ENCODE measurements at places on chromosomes 7 and 10. TPM values are rescaled to one million over a fixed set of nuclear protein-coding genes. Genes with fewer than 3 reads are reported as not detected.

DNA sequence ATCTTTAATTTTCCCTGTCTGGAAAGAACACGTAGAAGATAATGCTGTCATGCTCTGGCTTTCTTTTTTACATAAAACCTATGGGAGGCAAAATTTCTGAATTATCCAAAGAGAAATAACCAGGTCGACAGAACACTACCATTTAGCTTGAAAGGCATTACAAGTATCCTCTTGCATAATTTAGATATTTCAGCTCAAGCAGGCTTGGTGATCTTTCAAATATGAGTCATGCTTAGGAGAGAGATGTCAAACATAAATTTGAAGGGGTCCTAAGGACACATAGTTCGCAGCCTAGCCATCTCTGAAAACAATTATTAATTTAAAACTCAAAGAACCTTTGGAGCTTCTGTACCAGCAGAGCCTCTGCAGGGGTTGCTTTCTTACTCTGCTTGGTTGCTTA is 100.9 kb downstream of the FAS start:
- H3K4me1 ChIP-seq: no peaks in the 10 kb centered on the region
- DNase-seq: no peak
- H3K4me3 ChIP-seq: no peak overlapping the region
- H3K27me3 ChIP-seq: no peaks in the 10 kb centered on the region

DNA sequence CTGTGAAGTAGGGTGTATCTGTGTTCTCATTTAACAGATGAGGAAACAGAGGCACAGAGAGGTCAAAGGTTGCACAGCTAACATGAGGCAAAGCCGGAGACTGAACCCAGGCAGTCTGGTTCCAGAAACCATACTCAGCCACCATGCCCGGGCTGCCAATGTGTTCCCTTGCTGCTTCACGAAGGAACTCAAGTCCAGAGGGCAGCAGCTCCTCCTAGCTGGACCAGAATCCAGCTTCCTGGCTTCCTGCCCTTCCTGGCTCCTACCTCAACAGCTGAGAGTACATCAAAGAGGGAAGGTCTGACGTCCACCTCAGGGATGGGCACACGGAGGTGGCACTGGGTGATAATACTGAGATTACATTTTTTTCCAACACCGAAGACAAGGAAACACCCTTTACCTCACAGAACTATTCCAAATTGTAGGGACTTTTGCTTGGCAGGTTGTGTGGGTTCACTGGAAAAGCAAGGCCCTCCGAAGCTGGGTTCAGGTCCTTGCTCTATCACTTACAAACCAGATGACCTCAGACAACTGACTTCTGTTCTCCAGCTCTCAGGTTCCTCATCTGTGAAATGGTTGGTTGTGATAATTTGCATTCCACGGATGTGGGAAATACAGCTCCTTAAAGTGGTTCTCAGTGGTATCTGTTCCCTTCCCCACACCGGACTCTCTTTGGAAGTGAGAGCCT is 154.1 kb upstream of the ZMIZ1 start:
- H3K27ac ChIP-seq: no peak overlapping the region
- DNase-seq: no peak
- H3K4me1 ChIP-seq: no peaks in the 10 kb centered on the region
- no peak overlapping the region for H3K4me3 ChIP-seq
- no peaks in the 10 kb centered on the region for H3K36me3 ChIP-seq

DNA sequence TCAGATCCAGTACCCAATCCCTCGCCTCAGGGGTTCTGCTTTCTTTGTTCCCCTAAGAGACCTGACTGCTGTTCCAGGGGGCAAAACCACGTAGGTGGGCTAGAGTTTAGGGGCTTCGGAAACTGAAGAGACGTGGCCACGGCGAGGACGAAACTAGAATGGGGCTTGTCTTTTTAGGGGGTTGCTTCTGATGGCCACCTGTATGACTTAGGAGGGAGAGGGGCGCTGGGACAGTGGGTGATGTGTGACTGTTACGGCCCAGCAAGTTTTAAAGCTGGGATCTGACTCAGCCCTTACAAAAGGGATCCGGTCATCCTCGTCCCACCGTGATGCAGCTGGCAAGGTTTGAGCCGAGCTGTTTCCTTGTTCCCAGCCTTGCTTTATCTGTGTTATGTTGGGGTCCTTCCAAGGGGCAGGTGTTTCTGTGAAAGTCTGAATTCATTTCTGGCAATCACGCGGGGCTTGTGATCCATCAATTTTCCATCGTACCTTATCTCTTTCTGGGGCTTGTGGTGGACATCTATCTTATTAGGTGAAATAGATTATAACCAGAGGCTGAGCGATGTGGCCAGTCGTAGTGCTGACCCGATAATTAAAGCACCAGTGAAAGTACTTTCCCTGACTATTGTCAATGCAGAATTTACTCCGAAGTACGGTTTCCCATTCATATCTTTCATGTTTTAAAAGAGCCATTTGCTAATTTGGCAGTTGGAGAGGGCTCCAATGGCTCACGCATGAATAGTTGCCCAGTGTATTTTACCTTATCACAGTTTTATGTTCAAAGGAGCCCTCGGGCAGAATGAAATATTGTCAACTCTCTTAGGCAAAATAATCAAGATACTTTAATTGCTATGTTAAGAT is 830 bp downstream of the MET start:
- H3K27ac ChIP-seq: no peak overlapping the region
- H3K4me3 ChIP-seq: no peak overlapping the region
- H3K27me3 ChIP-seq: peaks cover 16% of the 10 kb centered on the region
- H3K36me3 ChIP-seq: no peaks in the 10 kb centered on the region

EPHB6 gene
- total RNA-seq: 76.2 TPM

OIT3 gene
- total RNA-seq: not detected

CYP26C1 gene
- total RNA-seq: 0.49 TPM

- no peaks in the 10 kb centered on the region for H3K27me3 ChIP-seq
- H3K4me3 ChIP-seq: no peak overlapping the region
- H3K4me1 ChIP-seq: no peaks in the 10 kb centered on the region
- H3K36me3 ChIP-seq: peaks cover 4% of the 10 kb centered on the region
- no peak for DNase-seq
- no peak overlapping the region for H3K27ac ChIP-seq
Observed at GRCh38 chr7:133051066-133051465, 30.8 kb downstream of the CHCHD3 start.

ODAD2 gene
- 0.33 TPM for total RNA-seq

DNA sequence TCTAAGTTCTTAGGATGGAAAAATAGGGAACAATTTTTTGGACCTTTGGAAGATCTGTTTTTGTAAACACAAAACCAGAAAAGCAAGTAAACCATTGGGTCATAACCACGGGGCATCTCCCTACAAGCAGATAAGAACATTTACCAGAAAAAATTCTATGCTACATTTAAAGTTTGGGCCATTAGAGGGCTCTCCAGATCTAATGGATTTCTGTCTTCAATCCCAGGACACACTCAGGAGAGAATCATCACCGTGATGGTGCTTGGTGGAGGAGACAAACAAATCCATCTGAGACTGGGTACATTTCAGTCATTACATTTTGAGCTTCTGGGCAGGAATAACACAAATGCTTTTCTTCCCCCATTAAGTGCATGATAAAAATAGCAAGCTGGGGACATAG is 178.4 kb upstream of the TARP start:
- no peak for DNase-seq
- no peaks in the 10 kb centered on the region for H3K4me1 ChIP-seq
- H3K27me3 ChIP-seq: no peaks in the 10 kb centered on the region
- H3K27ac ChIP-seq: no peak overlapping the region
- H3K36me3 ChIP-seq: no peaks in the 10 kb centered on the region

GRCh38 chr7:100568176-100568895 is 5.4 kb downstream of the SAP25 start:
- no peaks in the 10 kb centered on the region for H3K27me3 ChIP-seq
- H3K4me1 ChIP-seq: peaks cover 14% of the 10 kb centered on the region
- H3K36me3 ChIP-seq: peaks cover 21% of the 10 kb centered on the region
- no peak overlapping the region for H3K4me3 ChIP-seq

PRSS37 gene
- total RNA-seq: not detected

GPR26 gene
- not detected for total RNA-seq

GRCh38 chr7:36473454-36474282 is 84.0 kb downstream of the ANLN start:
- DNase-seq: no peak
- no peaks in the 10 kb centered on the region for H3K36me3 ChIP-seq
- no peak overlapping the region for H3K27ac ChIP-seq
- no peaks in the 10 kb centered on the region for H3K27me3 ChIP-seq
- H3K4me3 ChIP-seq: no peak overlapping the region

GRCh38 chr7:2663121-2663886 is 24.7 kb upstream of the AMZ1 start:
- DNase-seq: no peak
- no peak overlapping the region for H3K4me3 ChIP-seq
- H3K27me3 ChIP-seq: peaks cover 29% of the 10 kb centered on the region
- no peaks in the 10 kb centered on the region for H3K4me1 ChIP-seq
- H3K27ac ChIP-seq: no peak overlapping the region

- no peaks in the 10 kb centered on the region for H3K27me3 ChIP-seq
- no peak for DNase-seq
- no peaks in the 10 kb centered on the region for H3K4me1 ChIP-seq
- H3K27ac ChIP-seq: no peak overlapping the region
Observed at GRCh38 chr7:38070718-38071117, 107.3 kb upstream of the STARD3NL start.

PDK4 gene
- total RNA-seq: not detected

DNA sequence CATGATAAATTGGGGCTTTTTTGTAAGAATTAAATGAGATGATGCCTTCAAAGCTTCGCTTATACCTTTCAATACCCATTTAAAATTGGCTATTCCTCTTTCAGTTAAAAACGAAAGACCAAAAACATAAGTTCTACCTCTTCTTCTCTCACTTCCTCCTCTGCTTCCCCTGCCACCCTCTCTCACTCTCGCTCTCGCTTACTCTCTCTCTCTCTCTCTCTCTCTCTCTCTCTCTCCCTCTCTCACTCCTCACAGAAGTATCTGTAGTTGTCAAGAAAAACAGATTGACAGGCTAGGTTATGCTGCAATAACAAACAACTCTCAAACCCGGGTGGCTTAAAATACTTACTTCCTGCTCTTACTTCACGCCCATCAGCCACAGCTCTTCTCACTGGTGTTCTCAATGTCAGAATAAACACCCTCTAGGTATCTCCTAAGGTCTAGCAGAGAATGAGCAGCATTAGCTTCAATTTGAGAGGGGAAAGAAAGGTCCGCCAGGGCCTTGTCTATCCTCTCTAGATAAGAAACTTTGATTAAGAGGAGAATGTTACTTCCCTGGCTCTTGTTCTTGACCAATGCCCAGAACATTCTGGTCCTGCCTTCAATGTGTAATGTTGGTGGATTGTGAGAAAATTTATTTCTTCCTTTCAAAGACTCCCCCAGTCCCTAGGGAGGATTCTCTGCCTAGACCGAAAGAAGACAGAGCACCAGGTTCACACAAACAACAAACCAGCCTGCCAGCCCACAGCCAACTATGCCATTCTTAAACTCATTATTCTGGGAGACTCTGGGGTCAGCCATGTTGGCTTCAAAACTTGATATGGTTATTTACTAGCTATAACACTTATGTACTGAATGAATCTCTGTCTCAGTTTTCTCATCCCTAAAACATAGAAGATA is 1028.7 kb downstream of the XPNPEP1 start:
- H3K4me3 ChIP-seq: no peak overlapping the region
- H3K36me3 ChIP-seq: no peaks in the 10 kb centered on the region
- no peaks in the 10 kb centered on the region for H3K27me3 ChIP-seq
- DNase-seq: no peak
- H3K4me1 ChIP-seq: no peaks in the 10 kb centered on the region

- DNase-seq: no peak
- peaks cover 2% of the 10 kb centered on the region for H3K27me3 ChIP-seq
- H3K4me3 ChIP-seq: no peak overlapping the region
Observed at GRCh38 chr10:114215033-114215432, 24.0 kb upstream of the VWA2 start.

DNA sequence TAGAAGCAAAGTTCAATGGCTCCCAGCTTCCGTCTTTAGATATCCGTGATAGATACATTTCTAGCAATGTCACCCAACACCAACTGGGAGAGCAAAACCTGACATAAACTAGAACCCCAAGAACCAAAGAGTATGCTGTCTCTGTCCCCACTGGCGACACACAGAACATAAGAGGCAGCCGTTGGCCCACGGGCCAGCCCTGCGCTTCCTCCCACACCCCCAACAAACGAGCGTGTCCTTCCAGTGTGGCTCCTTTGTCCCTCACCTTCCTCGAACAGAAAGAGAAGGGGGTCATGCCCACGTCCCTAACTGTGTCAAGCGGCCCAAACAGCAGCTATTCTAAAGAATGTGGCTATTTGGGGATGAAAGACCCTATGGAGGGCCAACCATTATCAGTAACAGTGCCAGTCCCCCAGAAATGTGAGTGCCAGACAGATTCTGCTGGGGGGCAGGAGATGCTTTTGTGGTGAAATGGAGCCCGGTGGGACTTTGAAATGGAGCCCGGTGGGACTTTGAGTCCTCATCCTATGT is 171.9 kb downstream of the USP6NL start:
- H3K36me3 ChIP-seq: no peaks in the 10 kb centered on the region
- no peak overlapping the region for H3K4me3 ChIP-seq

- H3K27ac ChIP-seq: no peak overlapping the region
- H3K4me3 ChIP-seq: no peak overlapping the region
- H3K27me3 ChIP-seq: peaks cover 2% of the 10 kb centered on the region
- no peak for DNase-seq
Observed at GRCh38 chr10:116961406-116962251, 43.4 kb downstream of the SHTN1 start.

DNA sequence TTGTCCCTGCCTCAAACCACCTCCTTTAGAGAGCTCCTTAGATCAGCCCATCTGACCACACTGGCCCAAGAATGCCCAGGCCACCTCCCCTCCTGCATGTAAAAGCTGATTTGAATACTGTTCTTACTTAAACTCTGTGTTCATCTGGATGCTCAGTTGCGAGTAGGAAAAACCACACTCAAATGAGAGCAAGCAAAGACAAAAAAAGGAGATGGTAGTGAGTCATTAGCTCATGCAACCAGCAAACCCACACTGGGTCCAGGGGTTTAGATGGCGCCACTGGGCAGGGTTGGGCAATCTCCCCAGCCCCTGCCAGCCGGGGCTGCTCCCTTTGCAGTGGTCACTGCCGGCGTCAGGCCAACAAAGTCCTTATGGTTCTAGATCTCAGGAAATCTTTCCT is 32.7 kb downstream of the TSPAN15 start:
- no peaks in the 10 kb centered on the region for H3K36me3 ChIP-seq
- no peaks in the 10 kb centered on the region for H3K4me1 ChIP-seq

DNA sequence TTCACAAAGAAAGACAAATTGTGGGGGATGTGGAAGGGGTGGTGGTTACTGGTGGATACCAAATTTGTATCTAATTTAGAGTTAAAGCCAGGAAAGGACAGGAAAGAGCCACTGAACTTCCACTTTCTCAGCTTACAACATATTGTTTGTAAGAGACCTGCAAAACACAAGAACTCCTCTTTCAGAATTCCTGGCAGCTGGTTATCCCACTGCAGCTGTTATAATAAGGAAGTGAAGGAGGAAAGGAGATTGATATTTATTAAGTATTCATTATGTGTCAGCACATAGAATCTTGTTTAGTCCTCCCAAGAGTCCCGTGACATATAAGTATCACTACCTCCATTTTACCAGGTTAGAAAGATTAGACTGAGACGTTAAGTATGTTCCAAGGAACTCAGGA is 481.7 kb downstream of the PHTF2 start:
- H3K4me3 ChIP-seq: no peak overlapping the region
- no peak for DNase-seq
- H3K27ac ChIP-seq: no peak overlapping the region
